ENCODE measurements at places on chromosomes 6 and 20.

DNA sequence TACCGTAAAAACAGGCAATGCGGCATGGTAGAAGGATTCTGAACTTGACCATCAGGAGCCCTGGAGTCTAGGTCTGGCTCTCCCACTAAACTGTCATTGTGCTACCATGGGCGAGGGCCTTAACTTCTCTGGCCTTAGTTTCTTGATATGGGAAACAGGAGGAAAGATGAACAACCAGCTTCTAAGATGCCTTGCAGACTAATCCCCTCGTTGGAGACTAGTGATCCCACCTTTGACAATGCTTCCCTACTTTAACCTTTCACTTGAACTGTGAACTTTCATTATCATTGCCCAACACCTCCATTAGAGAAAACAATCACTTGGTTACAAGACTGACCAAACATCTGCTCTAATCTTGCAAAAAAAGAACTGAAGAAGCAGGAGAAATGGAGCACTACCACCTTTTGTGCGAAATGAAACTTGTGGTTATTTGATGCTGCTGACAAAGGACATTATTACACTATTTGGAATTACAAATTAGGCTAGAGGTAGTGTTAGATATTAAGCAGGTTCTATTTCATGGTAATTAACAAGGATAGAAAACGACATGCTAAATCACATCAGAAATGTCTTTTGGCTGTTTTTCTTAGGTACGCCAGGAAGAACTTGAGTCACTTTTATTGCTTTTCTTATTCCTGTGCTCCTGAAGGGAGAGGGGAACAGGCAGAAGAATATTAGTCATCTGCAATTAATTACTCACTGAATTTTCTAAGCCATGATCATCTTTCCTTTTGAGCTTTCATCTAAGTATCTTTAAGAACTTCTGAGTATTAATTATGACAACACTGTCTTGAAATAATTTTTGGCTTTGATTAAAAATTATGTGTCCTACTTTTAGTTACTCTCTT, 39.1 kb upstream of the ARHGAP18 start:
- no peak for DNase-seq

GRCh38 chr6:34028691-34029360, 117.1 kb downstream of the GRM4 start:
- DNase-seq: no peak

DNA sequence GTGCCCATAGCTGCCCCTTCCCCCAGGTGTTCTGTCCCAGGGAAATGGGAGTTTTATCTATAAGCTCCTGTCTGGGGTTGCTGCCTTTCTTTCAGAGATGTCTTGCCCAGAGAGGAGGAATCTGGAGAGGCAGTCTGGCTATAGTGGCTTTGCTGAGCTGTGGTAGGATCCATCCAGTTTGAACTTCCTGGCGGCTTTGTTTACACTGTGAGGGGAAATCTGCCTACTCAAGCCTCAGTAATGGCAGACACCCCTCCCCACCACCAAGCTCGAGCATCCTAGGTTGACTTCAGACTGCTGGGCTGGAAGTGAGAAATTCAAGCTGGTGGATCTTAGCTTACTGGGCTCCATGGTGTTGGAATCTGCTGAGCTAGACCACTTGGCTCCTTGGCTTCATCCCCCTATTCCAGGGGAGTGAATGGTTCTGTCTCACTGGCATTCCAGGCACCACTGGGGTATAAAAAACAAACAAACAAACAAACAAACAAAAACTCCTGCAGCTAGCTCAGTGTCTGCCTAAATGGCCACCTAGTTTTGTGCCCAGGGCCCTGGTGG, 24.0 kb downstream of the TNFAIP3 start:
- DNase-seq: no peak

DNA sequence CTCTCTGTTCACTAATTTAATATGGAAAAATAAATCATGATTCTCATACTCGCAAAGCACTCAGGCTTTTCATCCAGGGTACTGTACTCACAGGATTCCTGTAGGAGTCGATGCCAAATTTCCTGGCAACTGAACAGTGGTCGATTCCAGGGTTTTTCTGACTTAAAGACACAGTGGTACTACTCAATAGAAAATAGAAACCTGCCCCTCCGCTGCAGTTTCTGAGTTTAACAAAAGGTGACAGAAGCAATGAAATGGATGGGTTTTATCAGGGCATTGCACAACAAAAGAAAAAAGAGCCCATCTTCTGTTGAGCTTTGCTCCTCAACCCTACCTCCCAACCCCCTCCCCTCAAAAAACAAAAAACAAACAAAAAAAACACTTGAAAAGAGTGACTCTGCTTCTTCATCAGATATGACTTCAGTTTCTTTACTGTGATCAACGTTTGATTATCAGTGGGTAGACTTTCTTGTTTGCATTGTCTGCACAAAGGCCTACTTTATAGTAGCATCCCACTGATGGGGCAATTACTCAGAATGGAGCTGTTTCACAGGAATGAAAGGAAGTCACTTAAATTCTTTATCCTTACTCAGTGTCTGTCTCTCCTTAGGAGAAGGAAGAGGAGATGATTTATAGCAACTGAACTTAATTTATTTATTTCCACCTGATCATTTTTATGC, 96.2 kb upstream of the FOXO3 start:
- DNase-seq: no peak

DNA sequence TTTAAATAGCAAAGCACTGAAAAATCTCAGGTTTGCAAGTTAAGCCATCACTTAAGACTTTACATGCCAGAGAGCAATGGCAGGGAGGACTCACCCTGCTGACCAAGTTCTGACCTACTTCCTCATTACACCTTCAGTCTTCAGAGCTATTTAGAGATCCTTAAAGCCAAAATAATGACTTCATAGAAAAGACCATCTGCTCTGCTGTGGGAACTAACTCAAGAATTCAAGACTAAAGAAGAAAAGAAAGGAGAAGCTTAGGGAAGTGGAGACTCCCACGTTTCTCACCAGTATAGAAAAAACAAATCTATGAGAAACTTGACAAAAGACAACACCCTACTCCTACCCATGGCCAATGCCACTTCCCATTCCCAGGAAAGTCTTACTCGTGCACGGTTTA, 28.6 kb downstream of the XPO5 start:
- DNase-seq: no peak

Data from T-helper 22 cell (primary cell).